ENCODE measurements at places on chromosomes 12 and 14.
A peak's percentile ranks its signal among the peaks of the same experiment; 100 is the strongest.

DNA sequence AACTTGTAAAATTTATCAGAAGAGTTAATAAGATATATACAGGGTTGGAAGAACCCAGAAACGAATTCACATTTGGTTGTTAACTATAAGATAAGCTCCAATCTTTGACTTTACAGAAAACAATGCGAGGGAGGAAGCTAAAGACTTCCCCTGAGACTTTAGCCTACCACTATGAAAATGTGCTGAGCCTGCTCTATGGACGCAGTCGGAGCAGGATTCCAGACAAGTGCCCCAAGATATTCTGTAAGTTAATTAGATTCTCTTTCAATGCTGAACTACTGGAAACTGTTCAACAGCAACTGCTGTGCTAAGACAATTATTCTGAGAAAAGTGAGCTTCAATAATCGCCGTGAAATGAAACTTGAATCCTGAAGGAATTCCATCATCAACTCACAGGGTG is 8.3 kb upstream of the LRRC10 start:
- DNase-seq, result no peak

DNA sequence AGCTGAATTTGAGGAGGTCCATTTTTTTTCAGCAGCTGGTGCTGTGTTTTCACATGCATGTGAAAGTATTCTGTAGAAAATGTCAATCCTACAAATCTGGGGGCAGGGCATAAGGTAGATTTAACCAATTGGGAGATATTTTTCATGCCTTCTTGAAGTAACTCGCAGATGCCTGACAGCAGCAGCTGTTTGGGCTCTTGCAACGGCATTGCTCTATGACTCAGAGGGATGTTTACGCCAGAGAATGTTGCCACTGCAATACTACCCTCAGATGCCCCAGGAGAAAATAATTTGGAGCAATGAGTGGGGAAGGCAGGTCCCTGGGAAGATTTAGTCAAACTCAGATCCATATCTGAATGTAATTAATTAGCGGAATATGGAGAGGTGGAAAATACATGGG is 42.5 kb upstream of the MYBPC1 start:
- peak; percentile 88 for DNase-seq

DNA sequence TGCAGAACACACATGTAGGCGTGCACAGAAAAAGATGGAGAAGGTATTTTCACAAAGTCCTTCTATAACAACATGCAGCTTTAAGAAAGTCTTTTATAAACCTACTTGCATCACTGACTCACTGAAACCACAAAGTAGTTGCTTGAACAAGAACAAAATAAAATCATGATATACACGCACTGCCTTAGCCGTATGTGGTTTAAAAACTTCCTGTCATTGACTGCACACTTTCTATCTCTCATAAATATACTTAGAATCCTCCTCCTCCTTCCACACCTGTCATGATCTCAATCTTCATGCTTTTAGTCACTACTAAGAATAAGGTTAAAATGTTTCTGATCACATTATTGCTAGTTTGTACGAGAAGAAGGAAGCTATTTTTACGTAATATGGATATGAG is 31.8 kb upstream of the RAD51AP1 start:
- no peak for DNase-seq

DNA sequence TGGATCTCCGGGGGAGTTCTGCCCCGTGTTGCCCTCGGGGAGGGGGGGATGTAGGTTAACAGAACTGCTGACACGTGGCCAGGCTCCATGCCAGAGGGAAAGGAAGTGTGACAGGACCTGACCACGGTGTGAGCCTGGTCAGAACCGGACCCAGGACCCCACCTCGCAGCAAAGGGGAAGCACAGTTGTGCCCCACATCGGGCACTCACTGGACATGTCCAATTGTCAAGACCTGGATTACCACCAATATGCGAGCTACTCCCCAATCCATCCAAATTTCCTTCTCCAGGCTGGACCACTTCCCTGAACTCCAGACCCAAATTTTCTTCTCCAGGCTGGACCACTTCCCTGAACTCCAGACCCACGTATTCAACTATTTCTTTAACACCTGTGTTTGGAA is 78.8 kb upstream of the PIWIL1 start:
- DNase-seq, result no peak

- no peak for DNase-seq
Measured at GRCh38 chr12:6555018-6555691, 687 bp downstream of the IFFO1 start.

- DNase-seq, result no peak
Measured at GRCh38 chr14:37057776-37058175, 114.6 kb downstream of the SLC25A21 start.

DNA sequence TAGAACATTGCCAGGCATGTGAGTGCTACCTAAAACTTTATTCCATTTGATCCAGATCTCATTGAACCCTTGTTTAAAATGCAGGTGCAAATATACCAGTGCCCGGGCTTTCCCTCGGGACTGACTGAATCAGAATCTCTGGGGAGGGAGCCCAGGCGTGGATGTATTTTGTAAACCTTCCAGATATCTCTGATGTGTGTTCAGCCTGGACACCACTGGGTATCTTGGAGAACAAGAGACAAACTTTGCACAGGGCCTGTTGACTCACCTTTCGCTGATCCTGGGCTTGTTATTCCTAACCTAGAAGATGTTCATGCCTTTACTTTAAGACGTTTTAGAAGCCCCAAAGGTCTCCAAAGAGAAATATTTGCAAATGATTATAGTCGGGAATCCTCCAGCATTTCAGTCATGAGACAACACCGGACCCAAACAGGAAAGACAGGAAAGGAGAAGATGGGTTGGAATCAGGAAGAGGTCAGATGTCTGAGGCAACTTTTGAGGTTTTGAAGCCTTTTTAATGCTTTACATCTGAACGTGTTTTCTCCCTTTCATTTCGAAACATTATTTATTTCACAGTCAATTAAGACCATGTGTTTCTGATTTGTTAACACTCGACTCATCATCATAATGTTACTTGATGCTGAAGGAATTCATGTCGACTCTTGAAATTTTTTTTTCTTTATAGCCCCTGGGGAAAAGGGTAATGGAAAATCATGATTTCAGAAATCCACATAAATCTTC is 118.6 kb downstream of the PLXNC1 start:
- DNase-seq, result no peak

DNA sequence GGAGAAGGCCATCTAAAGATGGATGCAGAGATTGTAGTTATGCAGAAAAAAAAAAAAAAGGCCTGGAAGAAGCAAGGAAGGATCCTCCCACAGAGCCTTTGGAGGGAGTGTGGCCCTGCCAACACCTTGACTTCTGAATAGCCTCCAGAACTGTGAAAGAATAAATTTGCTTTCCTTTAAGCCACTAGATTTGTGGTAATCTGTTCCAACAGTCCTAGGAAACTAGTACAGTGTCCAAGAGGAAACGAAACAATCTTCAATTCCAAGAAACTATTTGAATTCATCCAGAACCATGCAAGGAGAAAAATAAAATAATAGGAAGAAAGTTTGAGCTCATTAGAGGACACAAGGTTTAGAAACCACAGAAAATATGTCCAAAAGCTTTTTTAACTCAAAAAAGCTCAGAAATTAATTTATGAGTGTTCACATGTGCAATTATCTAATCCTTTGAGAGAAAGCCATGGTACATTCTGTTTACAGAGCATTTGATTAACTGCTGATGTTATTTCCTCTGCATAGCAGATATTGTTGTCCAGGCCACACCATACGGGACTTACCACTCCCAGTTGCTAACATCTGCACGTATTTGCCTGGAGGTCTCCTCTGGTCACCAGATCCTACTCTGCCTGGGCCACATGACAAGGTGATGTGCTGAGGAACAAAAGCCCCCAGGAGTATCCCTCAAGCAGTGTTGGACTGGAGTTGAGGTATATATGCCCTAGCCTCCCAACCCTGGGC is 30.0 kb upstream of the STAB2 start:
- DNase-seq, result no peak

DNA sequence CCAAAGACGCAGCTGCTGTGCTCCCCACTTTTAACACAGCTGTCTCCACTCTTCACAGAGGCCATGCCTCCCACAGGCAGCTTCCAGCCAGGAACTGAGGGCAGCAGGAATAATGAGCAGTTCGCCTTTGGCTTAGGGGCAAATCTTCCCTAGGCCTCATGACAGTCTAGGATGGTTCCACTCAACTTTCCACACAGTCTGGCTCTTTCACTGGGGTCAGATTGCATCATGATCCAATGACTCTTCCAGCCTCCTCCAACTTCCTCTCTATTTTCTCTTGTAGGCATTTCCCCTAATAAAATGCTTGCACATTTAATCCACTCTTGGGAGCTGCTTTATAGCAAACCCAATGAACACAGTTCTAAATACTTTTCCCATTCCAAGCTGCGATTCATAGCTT is 271.6 kb upstream of the ATP2B1 start:
- no peak for DNase-seq

GRCh38 chr12:107829271-107829670 is 54.8 kb downstream of the ASCL4 start:
- DNase-seq, result no peak

DNA sequence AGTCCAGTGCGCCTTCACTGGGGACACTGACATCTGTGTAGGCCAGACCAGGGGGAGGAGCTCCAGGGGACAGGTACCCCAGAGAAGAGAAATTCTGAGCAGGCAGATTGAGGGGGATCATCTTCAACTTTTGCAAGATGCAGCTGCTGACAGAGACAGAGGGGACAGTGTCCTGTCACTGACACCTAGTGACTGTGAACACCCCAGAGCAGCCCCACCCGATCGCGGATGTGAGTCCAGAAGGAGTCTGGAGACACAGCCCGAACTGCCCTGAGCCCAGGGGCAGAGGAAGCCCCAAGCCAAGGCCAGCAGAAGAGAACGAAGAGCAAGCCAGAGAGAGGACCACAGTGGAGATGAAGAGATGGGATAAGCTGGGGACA is 21.7 kb upstream of the LRTM2 start:
- DNase-seq, result no peak

- no peak for DNase-seq
Measured at GRCh38 chr12:94149781-94150239, 1.4 kb downstream of the PLXNC1 start.

All from NCI-H524 (cell line).